ENCODE measurements at places on chromosomes 2 and 18.

DNA sequence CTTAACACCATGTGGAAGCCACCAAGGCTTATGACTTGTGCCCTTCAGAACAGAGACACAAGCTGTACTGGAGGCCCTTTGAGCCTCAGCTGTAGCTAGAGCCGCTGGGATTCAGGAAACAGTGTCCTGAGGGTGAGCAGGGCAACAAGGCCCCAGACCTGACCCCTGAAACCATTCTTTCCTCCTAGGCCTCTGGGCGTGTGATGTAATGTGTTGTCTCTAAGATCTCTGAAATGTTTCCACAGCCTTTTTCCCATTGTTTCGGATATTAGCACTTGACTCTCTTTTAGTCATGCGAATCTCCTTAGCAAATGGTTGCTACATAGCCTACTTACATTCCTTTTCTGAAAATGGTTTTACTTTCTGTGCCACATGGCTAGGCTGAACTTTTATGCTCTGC, 114.9 kb downstream of the CD8B2 start:
- DNase-seq, result no peak

DNA sequence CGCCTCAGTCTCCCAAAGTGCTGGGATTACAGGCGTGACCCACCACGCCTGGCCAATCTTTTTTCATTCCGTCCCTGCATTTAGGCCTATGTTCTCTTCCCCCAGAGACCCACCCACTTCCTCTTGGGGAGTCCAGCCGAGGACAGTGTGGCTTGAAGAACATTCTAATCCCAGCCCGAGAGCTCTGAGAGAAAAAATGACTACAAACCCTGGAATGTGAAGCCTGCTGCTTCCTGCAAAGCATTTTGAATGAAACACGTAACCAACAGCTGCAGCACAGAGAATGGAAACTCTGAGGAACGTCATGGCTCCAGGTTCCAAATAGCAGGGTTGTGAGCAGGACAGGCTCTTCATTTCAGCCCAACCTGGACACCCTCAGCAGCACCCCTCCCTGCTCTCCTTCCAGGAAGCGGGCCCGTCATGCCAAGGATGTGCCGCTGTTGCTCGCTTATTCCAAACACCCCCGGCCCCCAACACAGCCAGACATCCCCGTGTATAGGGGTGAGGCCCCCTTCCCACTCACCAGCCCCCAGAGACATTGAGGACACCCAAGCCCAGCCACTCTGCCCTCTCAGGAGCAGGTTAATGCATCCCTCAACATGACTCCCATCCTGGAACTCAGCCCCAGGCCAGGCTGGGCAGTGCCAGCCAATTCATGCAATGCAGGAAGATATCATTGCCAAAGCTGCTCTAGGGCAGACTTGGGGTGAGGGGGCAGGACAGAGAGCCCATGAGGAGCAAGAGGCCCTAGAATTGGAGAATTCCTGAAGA, 139.8 kb downstream of the ZFP36L2 start:
- DNase-seq, result no peak

DNA sequence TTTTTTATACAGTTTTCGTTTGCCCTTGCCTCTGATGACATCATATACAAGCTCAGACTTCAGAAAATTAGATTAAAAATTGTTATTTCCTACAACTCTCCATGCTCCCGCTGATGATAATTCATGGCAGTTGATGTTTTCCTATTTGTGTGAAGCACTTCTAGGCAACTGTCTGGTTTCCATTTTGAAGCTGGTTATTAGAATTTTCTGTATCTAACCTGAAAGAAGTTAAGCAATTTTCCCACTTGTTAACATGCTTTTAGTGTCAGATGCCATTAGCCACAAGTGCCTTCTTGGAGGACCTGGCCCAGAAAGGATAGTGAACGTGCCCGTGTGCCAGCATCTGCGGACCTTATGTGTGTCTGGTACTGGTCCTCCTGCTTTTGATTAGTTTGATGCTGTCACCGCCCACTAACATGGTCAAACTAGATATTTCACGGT, 347.6 kb upstream of the RAB12 start:
- no peak for DNase-seq

GRCh38 chr2:219523031-219523671, 8.9 kb downstream of the ASIC4 start:
- DNase-seq, result no peak

- no peak for DNase-seq
These were observed 22.0 kb upstream of the INHBB start for GRCh38 chr2:120323807-120324399.

- DNase-seq, result no peak
These were observed 8.8 kb downstream of the ITSN2 start for GRCh38 chr2:24351627-24351938.

- no peak for DNase-seq
These were observed 53.9 kb downstream of the MSH2 start for GRCh38 chr2:47456851-47457250.

- no peak for DNase-seq
These were observed 11.5 kb downstream of the SMPD4 start for GRCh38 chr2:130169896-130170295.

- DNase-seq, result no peak
These were observed 188.7 kb upstream of the TWIST2 start for GRCh38 chr2:238659231-238659630.

DNA sequence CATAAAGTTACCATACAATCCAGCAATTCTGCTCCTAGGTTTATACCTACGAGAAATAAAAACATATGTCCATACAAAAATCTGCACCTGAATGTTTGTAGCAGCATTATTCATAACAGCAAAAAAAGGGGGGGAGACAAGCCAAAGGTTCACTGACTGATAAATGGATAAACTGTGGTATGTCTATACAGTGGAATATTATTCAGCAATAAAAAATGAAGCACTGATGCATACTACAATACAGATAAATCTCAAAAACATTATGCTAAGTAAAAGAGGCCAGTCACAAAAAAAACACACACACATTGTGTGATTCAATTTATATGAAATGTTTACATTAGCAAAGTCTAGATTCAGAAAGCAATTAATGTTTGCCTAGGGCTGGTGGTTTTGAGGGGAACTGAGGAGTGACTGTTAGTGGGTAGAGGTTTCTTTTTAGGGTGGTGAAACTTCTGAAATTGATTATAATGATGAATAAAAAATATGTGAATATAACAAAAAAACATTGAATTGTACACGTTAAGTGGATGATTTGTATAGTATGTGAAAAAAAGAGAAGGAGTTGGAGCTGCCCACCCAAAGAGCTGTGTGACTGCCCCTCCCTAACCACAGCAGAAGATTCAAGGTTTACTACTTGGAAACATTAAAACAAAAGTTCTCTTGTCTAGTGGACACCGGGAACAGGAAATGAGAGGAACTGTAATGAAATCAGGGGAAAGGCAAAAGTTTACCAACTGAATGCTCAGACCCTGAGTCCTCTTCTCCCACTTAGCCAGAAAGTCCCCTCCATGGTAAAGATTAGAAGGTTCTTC, 13.4 kb downstream of the COLEC12 start:
- DNase-seq, result no peak

DNA sequence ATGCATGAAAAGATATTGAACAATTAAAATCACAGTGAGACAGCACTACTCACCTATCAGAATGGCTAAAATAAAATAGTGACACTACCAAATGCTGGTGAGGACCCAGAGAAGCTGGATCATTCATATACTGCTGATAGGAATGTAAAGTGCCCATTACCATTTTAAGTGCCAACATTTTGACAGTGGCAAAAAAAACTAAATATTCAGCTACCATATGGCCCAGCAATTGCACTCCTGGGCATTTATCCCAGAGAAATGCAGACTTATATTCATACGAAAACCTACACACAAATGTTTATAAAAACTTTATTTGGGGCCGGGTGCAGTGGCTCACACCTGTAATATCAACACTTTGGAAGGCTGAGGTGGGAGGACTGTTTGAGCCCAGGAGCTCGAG, 47.6 kb downstream of the FBXO36 start:
- no peak for DNase-seq

- DNase-seq, result no peak
These were observed 245.3 kb downstream of the STK39 start for GRCh38 chr2:168002021-168002553.

DNA sequence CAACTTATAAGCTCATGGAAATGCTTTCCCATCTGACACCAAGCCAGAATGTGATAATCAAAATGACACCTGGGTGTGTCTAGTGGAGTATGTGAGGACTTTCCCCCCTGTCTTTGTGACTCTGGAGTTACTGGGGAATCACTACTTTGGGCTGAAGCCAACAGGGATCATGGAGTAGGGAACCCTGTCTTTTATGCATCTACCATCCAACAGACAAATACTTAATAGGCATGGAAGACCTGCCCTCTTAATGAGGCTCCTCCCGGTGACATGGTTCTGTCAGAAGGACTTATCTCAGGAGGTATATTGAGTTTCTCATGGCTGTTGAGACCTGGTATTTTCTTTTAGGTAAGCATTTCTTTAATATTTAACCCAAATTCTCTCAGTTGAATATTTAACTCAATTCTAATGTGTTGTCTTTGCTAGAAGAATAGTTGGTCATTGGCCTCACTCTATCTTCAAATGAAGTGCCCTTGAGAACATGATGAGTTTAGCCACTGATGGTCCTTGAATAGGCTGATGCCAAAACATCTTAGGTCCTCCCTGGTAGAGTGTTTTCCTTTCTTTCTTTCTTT, 42.1 kb downstream of the TGIF1 start:
- DNase-seq, result no peak

DNA sequence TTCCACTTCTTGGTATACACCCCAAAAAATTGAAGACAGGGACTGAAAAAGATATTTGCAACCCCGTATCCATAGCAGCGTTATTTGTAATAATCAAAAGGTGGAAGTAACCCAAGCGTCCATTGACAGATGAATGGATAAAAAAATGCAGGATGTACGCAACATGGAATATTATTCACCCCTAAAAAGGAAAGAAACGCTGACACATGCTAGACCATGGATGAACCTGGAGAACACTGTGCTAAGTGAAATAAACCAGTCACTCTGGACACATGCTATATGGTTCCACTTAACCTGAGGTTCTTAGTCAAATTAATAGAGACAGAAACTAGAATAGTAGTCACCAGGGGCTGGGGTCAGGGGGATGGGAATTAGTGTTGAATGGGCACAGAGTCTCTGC, 38.6 kb upstream of the PRLH start:
- no peak for DNase-seq

DNA sequence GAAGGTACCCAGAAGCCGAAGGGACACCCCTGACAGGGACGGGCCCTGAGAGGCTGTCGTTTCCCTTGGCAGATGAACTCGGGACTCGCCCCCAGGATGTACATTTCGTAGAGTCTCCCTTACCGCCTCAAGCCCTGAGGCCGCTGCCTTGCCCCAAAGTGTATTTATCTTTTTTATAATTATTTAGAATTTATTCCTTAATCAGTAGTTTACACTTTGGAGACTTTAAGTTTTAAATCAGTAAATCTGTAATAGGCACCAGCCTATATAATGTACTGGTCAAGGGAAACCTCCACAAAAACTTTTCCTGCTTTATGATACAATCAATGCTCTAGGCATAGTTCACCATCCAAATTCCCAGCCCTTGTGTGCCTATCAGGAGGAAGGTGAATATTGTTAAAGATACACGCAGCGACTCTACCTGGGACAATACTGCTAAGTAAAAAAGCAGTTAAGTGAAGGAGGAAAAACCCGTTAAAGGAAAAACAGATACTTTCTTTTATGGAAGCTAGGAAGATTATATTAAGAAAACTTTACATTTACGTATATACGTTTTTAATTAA, 848 bp downstream of the VRK2 start:
- DNase-seq, result no peak

DNA sequence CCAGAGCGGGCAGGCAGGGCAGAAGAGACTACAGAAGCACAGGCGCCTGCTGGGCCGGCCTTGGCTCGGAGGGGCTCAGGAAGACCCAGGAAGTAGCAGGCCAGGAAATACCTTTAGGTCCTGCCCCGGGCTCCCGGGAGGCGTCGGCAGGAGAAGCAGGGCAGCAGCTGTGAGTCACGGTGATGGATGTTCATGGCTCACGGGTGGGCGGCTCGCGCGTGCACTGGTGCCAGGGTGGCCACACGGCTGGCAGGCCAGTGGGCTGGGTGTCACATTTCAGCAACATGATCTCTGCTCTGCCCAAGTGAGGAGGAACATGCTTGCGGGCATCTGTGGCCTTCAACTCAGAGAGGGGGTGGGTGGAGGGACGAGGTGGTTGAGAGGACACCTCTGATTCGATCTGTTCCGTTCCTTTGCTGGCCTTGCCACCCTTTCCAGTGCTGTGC, 139.3 kb downstream of the KLHL29 start:
- no peak for DNase-seq

- no peak for DNase-seq
These were observed 178.8 kb upstream of the HS6ST1 start for GRCh38 chr2:128497461-128497860.

GRCh38 chr2:3895021-3895420, 191.6 kb downstream of the DCDC2C start:
- DNase-seq, result no peak

DNA sequence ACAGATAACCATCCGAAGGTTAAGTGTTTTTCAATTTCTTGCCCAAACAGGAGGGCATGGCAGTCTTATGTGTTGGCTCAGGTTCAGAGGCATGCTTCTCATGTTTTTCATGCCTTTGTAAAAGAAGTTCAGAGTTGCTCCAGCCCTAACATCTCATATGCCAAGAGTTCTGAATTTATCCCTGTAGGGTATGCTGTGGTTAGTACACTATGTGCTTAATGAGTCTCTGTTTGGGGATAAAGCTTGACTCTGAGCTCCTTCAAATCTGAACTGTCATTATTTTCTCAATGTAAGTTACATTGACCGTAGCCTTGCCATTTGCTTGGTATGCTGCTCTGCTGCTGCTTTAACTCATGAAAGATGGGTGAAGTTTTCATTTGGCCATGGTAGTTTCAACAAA, 67.9 kb upstream of the PNPT1 start:
- DNase-seq, result no peak

GRCh38 chr18:68642003-68642402, 72.9 kb downstream of the TMX3 start:
- no peak for DNase-seq

DNA sequence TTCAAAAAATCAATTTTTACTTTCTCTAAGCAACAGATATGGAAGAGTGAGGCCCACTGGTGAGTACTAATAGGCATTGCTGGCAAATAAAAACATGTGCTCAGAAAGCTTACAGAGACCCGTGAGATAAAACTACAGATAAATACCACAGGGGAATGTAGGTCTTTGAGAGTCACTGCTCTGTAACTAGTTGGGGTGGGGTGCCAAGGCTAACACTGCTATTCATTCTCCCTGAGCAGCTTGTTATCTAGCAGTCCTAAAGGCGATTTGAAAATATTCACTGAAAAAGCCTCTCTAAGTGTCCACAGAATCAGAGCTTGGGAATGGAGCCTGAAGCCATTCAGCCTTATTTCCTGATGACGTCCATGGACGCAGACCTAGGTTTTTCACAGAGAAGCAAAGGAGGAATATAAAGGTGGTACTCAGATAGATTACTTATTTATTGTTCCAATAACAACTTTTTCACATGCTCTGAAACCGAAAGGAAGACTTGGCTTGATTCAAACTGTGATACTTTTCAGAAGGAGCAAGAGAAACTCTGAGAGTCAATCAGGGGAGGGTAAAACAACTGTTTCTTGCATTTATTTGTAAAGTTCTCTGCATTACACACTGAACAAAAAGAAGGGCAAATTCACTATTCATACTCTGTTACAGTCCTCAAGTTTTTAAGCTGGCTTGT, 188.4 kb downstream of the PPP1R1C start:
- DNase-seq, result no peak
